Stimulated activated CD4-positive, alpha-beta T cell treated with anti-CD3 and anti-CD28 coated beads, Interleukin-1b, Interleukin-23, amount 100 ng/mL, for 4 hours (primary cell): ENCODE measurements at places on chromosomes 11 and 22.

GRCh38 chr11:10667521-10667885 lies 26.1 kb downstream of the IRAG1 start:
- no peak for DNase-seq

GRCh38 chr11:10942620-10943019 lies 84.8 kb upstream of the ZBED5 start:
- no peak for DNase-seq

DNA sequence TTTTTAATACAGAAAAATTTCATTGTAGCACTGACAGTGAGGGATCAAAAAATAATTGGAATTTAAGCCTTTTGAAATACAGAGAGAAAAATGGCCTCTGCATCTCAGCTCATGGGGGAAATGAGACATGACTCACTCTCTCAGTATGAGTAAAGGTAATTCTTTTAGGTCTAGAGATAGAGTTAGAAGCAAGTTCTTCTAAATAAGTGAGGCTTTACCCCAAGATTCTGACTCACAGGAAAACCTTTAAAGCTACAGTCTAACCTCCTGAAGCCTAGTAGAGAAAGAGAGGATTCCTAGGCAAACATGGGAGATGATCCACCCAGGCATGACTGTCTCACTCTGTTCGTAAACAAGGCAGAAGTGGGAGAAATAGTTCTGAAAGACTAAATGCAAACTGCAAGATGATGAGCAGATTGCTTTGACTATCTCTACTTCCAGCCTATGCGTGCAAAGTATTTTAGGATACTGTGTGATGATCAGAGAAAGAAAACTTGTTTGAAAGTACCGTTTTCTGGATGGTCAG lies 1003.3 kb upstream of the CCDC90B start:
- DNase-seq, result no peak

- DNase-seq, result no peak
Observed at GRCh38 chr11:132607575-132607974, 924.7 kb downstream of the OPCML start.

DNA sequence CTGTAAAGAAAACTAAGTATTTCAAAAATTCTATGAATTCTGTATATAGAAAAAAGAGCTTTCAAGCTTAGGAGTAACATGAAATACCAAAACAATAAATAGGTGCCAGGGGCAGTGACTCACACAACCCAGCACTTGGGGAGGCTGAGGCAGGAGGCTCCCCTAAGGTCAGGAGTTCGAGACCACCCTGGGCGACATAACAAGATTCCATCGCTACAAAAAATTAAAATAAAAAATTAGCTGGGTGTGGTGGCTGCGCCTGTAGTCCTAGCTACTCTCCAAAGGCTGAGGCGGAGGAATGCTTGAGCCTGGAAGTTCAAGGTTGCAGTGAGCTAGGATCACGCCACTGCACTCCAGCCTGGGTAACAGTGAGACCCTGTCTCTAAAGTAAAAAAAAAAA lies 21.5 kb downstream of the ZNF280B start:
- no peak for DNase-seq

DNA sequence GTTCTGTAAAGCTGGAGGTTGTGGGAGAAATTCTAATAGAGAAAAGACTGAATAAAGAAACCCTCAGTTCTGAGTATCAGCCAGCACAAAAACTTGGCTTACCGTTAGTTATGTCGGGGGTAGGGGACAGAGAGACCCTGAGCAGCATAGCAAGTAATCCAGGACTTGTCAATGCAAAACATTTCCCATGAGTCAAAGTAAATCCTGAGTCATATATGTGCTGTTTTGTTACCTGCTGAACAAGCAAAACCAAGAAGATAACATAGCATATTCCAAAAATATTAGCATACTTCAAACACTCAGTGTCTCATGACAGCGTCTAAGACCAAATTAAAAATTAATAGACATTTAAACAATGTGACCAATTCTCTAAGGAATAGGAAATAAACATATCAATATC lies 75.1 kb upstream of the LUZP2 start:
- no peak for DNase-seq

DNA sequence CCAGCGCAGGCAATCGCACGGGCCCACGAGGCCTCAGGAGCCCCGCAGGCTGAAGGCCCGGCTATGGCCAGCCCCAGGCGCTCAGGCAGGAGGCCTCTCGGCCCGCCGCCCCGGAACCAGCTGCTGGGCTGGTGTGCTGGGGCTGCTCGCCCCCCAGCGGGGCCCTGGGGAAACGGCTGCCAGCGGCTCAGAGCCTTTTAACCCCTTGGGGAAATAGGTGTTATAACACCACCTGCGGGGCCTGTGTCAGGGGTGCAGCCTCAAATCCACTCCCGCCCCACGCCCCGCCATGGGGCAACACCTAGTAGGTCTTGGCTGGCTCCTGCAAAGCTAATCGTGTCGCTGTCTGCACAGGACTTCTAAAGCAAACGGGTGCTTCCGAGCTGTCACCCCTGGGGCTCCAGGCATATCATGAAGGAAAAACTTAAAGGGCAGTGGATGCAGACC lies 237.4 kb downstream of the TTC28 start:
- DNase-seq, result peak; percentile 34

- DNase-seq, result no peak
Observed at GRCh38 chr11:119619665-119620064, 109.3 kb downstream of the NECTIN1 start.

- no peak for DNase-seq
Observed at GRCh38 chr11:95068549-95068948, 1.8 kb downstream of the SRSF8 start.

GRCh38 chr11:10694486-10695239 lies 1.1 kb upstream of the IRAG1 start:
- DNase-seq, result no peak

- DNase-seq, result no peak
Observed at GRCh38 chr22:49643466-49643865, 184.2 kb downstream of the BRD1 start.

DNA sequence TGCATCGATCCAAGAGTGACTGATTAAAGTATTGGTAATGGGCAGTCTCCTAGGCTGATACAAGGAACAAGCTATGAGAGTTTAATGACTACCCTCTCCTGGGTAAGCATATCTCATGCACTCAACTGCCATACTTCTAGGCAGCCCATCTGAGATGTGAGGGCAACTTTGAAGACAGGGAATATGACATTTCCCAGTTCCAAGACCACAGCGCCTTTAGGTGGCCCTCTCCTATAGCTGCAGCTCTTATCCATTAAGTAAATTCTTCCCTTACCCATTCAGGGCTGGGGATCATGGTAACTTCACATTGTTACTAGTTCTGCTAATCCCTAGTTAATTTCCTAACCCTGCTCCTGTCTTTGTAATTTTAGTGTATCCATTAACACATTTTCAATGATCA lies 157.3 kb upstream of the CTSC start:
- no peak for DNase-seq

- DNase-seq, result no peak
Observed at GRCh38 chr22:25100948-25101347, 98.7 kb upstream of the CRYBB3 start.
